ENCODE measurements at places on chromosomes 6 and 20.
A peak's percentile ranks its signal among the peaks of the same experiment; 100 is the strongest.

- peak; percentile 47 for DNase-seq
These were observed 941 bp upstream of the SOX12 start for GRCh38 chr20:324177-325044.

GRCh38 chr6:4349323-4349722 lies 213.9 kb upstream of the ECI2 start:
- no peak for DNase-seq

- no peak for DNase-seq
These were observed 16.6 kb upstream of the PCMTD2 start for GRCh38 chr20:64238851-64239387.

- DNase-seq = no peak
These were observed 48.6 kb upstream of the FABP7 start for GRCh38 chr6:122730775-122731386.

DNA sequence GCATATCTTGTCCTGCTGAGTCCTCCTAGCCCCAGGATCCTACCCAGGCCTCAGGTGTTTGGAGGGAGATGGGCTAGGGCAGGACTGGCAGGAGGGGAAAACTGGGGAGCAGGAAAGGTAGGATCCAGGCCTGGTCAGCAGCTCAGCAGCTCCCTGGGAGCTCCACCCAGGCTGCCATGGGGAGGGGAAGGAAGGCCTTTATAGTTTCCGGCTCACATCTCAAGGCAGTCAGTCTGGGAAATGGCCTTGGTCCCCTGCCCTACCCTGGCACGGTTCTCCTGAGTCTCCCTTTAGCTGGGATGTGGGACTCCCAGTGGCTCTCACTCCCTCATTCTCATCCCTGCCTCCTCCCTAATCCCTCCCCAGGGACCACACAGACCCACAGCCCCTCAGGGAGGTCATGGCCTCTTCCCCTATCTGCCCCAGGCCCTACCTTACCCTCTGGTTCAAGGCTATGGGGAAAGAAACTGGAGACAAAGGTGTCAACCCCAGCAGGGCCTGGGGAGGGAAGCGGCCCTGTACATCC lies 1.6 kb downstream of the SLC44A4 start:
- no peak for DNase-seq

Data from cerebellar nuclear complex (tissue), 1 donor.